ENCODE measurements at places on chromosomes 5 and 9. TPM values are rescaled to one million over a fixed set of nuclear protein-coding genes. Genes with fewer than 3 reads are reported as not detected.
A peak's percentile ranks its signal among the peaks of the same experiment; 100 is the strongest.

Gene SLIT3
- 117 TPM for total RNA-seq

DNA sequence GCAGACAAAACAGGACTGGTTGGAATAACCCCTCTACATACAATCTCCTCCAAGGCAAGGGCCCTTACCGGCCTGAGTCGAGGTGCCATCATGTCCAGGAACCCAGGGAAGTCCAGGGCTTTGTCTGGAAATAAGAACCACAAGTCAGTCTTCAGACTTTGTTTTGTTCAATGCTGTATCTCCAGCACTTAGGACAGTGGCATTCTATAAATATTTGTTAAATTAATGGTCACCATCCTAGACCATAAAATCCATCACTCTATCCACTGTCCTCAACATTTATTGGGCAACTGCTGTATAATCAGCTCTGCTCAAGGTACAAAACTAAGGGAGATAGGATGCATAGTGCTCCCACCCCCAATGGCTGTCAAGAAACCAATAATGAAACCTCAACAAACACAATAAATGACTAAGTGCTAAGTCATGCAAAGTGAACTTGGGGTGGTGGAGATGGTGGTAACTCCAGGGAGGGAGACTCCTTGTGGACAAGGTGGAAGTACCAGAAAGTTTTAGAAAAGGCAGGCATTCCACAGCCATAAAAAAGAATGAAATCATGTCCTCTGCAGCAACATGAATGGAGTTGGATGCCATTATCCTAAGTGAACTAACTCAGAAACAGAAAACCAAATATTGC, 5.0 kb downstream of the RELL2 start:
- DNase-seq = no peak

- no peak for DNase-seq
Measured at GRCh38 chr5:24649531-24649930, 4.8 kb upstream of the CDH10 start.

- DNase-seq = no peak
Measured at GRCh38 chr5:66363097-66363496, 219.0 kb downstream of the SREK1 start.

GRCh38 chr9:91486699-91487497, 63.3 kb upstream of the NFIL3 start:
- DNase-seq = peak; percentile 31

All from left cardiac atrium (tissue), 4 donors.